A549 treated with GW870086 at 1 μM for 4 hours (cell line): ENCODE measurements at places on chromosomes 5 and 9. TPM values are rescaled to one million over a fixed set of nuclear protein-coding genes. Genes with fewer than 3 reads are reported as not detected.

Gene SPATA31D1
- total RNA-seq: not detected in 5 replicates

Gene APBA1
- total RNA-seq: 0.13 to 0.48 TPM (median 0.15 TPM) in 5 replicates

Gene CCDC152
- not detected in 5 replicates for total RNA-seq

Gene NUTM2G
- total RNA-seq: not detected in 5 replicates

Gene PDE6A
- 0.09 to 0.28 TPM (median 0.23 TPM) in 5 replicates for total RNA-seq

Gene JMY
- 1.8 to 3.3 TPM (median 2.7 TPM) in 5 replicates for total RNA-seq

Gene ADAMTS19
- not detected in 5 replicates for total RNA-seq

Gene GBGT1
- 1.7 to 2.8 TPM (median 2.4 TPM) in 5 replicates for total RNA-seq

Gene SPATA31C1
- total RNA-seq: not detected in 5 replicates

Gene PRUNE2
- 0.06 to 0.23 TPM (median 0.13 TPM) in 4 of 5 replicates, not detected in the other for total RNA-seq

Gene PIP5K1B
- total RNA-seq: not detected in 5 replicates

Gene ANKRD31
- total RNA-seq: 0.02 to 0.08 TPM (median 0.06 TPM) in 5 replicates

Gene GOLGA1
- 10.1 to 10.9 TPM (median 10.4 TPM) in 5 replicates for total RNA-seq

Gene GDA
- total RNA-seq: 1.2 to 1.3 TPM (median 1.2 TPM) in 5 replicates

Gene CRB2
- total RNA-seq: 0.06 to 0.18 TPM (median 0.09 TPM) in 5 replicates

Gene SPATA31C2
- not detected in 5 replicates for total RNA-seq

Gene MYMK
- not detected in 5 replicates for total RNA-seq

Gene MAST4
- total RNA-seq: 0.86 to 2.0 TPM (median 1.4 TPM) in 5 replicates

Gene SPATA31E1
- total RNA-seq: not detected in 5 replicates

Gene KCNV2
- total RNA-seq: not detected in 5 replicates

Gene F12
- total RNA-seq: 14.3 to 24.6 TPM (median 22.9 TPM) in 5 replicates

Gene ODF2
- total RNA-seq: 23.3 to 29.3 TPM (median 24.9 TPM) in 5 replicates

Gene TAF1L
- total RNA-seq: 0.02 TPM in 1 of 5 replicates, not detected in the others

Gene DMRT2
- 0.08 to 0.13 TPM in 2 of 5 replicates, not detected in the others for total RNA-seq

Gene ZNF608
- total RNA-seq: 1.1 to 1.5 TPM (median 1.3 TPM) in 5 replicates

Gene IQGAP2
- 1.7 to 2.1 TPM (median 2.1 TPM) in 5 replicates for total RNA-seq

Gene NEK6
- 61.7 to 82.3 TPM (median 76.3 TPM) in 5 replicates for total RNA-seq

Gene NME5
- total RNA-seq: not detected in 5 replicates

Gene ZNG1C
- total RNA-seq: 57.8 to 88.1 TPM (median 71.0 TPM) in 5 replicates

Gene SPINK7
- total RNA-seq: not detected in 5 replicates

Gene AK3
- 40.3 to 59.5 TPM (median 53.8 TPM) in 5 replicates for total RNA-seq

Gene F2R
- 34.6 to 60.1 TPM (median 53.8 TPM) in 5 replicates for total RNA-seq

Gene WDR55
- 27.1 to 30.4 TPM (median 30.0 TPM) in 5 replicates for total RNA-seq

Gene CTSV
- 11.9 to 13.8 TPM (median 13.4 TPM) in 5 replicates for total RNA-seq

Gene NHP2
- 380 to 478 TPM (median 408 TPM) in 5 replicates for total RNA-seq

Gene NR5A1
- 0.06 to 0.13 TPM (median 0.10 TPM) in 4 of 5 replicates, not detected in the other for total RNA-seq
